ENCODE measurements at places on chromosomes 5 and 9.

- no peak for DNase-seq
These were observed 272.8 kb downstream of the TAF11L14 start for GRCh38 chr5:17907094-17907493.

GRCh38 chr5:122350496-122350895 is 38.5 kb downstream of the SNCAIP start:
- no peak for DNase-seq

- no peak for DNase-seq
These were observed 38.0 kb upstream of the RETREG1 start for GRCh38 chr5:16654647-16655334.

DNA sequence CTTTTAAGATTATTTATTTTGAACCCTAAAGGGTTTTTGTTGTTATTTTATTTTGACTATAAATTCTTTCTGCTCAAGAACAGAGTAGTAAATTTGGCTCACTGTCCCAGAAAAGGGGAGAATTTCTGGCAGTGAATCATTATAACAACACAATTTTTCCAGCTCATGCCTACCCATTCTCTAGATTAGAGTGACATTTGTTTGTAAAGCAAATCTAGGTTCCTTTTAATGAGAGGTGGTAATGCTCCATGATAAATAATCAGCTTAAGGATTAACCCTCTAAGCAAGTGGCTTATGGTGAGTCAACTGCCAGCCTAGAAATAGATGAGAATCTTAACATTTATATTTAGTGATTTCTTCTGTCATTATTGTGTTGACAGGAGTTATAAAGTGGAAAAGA is 409.2 kb downstream of the NFIB start:
- no peak for DNase-seq

- DNase-seq, result no peak
These were observed 4.7 kb upstream of the LCN2 start for GRCh38 chr9:128144239-128145181.

DNA sequence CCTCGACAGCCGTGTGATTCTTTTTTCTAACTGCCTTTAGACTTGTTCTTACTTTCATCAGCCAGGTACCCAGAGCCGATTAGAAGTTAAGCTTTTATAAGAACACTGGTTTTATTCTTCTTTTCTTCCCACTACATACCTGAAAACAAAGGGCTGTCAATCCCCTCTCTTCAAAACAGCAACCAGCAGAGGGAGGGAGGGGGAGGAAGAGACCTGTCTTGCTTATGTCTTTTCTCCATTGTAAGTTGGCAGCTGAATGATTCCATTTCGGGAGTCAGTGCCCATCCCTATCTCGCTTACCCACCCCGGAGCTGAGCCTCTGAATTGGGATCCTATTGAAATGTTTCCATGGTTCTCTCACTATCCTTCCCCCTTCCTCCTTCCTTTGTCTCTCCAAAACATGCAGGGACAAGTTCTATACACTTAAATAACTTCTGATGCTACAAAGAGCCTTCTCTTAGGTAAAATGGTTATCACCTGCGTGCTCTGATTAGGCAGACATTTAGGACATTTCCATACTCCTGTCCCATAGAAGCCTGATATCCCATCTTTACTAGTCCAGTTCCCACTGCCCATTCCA is 83.9 kb upstream of the WWC1 start:
- no peak for DNase-seq

DNA sequence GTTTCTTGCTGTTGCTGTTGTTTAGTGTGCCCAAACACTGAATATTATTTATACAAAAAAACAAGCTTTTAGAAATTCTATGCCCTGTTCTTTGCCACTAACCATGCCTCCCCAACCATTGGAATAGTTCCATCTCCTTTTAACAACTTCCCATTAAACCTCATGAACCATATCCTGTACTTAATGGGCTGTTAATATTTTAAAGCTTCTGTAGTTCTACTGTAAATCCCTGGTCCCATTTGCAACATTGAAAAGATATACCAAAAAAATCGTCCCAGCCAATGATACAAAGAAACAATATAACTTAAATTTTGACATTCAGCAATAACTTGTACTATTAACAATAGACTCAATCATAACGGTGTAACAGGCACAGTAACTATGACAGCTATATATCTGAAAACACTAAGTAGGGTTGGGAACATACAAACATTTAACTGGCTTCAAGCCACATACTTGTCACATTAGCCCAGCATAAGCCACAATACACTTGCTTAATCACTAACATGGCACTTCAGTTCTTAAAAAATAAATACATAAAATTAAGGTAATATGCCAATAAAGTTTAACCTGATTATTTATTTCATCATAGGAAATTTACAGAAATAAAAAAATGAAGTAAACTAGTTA is 86.1 kb downstream of the ADAMTS6 start:
- no peak for DNase-seq

DNA sequence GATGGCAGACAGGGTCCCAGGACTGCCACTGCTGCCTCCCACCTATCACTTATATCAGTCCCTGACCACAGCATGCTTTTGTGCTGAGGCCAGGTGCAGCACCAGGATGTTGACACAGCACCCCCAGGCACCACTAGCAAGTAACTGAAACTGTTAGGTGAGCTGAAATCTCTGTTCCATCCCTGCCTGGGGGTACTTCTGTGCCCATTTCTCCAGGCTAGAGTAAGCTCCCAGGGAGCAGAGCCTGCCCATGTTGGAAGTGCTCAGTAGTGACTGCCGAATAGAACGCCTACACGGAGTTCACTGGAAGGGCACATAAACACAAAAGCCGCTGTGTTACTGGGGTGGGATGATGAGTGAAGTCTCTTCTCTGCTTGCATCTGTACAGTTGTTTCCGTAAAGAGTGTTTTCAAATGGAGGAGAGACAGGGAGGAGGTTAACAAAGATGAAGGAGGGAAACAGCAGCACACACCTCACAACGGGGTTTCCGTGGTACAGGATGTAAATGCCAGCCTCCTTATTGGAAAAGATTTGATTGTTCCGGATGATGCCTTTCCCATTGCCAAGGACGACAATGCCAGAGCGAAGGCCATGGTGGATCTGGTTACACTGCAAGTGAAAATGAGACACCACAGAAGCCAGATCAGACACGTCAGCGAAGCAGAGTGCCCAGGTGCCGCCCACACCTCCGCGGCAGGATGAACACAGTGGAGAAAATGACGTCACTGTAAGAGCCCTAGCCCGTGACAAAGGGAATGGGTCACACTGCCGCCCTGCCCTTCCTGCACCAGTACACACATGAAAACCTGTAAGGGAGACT is 43.1 kb downstream of the POLR1E start:
- no peak for DNase-seq

DNA sequence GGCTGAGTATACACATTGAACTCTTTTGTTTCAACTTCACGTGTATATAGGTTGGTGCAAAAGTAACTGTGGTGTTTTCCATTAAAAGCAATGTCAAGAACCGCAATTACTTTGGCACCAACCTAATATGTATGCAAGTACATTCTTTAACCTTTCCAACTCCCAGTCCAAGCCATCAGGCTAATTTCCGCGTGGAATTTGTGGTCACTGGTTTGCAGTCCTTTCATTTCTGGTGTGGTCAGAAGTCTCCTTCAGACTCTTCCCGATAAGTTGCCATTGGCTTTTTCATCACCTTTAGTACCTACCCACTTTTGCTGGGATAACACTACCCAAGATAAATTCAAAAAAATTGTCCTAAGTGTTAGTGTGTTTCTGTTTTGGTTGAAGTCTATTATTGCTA is 84.0 kb downstream of the RGS3 start:
- no peak for DNase-seq

- no peak for DNase-seq
These were observed 408.4 kb downstream of the SPOCK1 start for GRCh38 chr5:137090721-137091120.

DNA sequence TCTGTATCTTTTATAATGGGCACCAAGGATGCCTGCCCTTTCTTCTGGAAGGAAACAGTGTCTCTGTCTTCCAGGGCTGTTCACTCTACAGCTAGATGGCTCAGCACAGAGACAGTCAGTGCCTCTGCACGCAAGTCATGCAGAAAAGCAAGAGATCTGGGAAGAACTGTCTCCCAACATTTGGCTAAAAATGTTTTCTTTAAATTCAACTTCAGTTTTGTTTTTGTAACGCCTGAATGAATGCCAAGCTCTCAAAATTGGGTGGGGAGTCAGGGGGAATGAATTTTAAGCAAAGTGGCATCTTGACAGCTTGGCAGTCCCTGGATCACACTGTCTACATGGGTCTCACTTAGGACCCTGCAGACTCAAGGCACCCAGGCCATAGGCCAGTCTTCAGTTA is 12.6 kb downstream of the OLFML2A start:
- DNase-seq, result no peak

- DNase-seq, result no peak
These were observed 93.5 kb upstream of the NR3C1 start for GRCh38 chr5:143496943-143497342.

DNA sequence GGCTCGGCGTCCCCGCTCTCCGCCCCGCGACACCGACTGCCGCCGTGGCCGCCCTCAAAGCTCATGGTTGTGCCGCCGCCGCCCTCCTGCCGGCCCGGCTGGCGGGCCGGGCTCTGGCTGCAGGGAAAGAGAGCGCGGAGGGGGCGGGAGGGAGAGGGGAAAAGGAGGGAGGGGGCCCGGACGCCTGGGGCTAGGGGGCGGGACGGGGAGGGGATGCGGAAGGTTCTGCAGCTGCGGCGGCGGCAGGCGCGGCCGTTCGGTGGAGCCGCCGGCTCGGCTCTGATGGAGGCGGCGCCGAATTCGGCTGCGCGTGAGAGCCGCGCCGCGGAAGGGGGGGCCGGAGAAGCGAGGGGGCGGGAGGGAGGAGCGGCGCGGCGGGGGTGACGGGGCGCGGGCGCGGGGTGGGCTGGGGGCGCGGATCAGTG is at the start of gene MARCHF11:
Gene MARCHF11, minus strand, starts transcription at position 281 of the 425 bp plus-strand sequence. Its CDS starts 216 bp downstream, at position 65.
- no peak for DNase-seq

- DNase-seq, result no peak
These were observed 590.9 kb downstream of the CAAP1 start for GRCh38 chr9:26301659-26302058.

Data from HL-60 (cell line).